ENCODE measurements at places on chromosomes 16 and 17.

DNA sequence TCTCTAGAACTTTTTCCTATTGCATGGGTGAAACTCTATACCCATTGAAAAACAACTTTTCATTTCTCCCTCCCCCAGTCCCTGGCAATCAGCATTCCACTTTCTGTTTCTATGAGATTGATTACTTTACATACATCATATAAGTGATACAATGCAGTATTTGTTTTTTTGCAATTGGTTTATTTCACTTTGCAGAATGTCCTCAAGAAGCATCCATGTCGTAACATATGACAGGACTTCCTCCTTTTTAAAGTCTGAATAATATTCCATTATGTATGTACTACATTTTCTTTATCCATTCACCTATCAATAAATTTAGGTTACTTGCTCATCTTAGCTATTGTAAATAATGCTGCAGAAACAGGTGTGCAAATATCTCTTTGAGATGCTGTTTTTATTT lies 8.8 kb downstream of the IL21R start:
- no peak for DNase-seq

- DNase-seq: no peak
Observed at GRCh38 chr17:28992625-28993600, 12.9 kb downstream of the SEZ6 start.

GRCh38 chr16:27890866-27891265 lies 172.6 kb downstream of the GSG1L start:
- DNase-seq: no peak

- no peak for DNase-seq
Observed at GRCh38 chr17:32627239-32627996, 140.6 kb downstream of the CDK5R1 start.
